Hepatocyte (in vitro differentiated cells): ENCODE measurements at places on chromosomes 1 and 21.

DNA sequence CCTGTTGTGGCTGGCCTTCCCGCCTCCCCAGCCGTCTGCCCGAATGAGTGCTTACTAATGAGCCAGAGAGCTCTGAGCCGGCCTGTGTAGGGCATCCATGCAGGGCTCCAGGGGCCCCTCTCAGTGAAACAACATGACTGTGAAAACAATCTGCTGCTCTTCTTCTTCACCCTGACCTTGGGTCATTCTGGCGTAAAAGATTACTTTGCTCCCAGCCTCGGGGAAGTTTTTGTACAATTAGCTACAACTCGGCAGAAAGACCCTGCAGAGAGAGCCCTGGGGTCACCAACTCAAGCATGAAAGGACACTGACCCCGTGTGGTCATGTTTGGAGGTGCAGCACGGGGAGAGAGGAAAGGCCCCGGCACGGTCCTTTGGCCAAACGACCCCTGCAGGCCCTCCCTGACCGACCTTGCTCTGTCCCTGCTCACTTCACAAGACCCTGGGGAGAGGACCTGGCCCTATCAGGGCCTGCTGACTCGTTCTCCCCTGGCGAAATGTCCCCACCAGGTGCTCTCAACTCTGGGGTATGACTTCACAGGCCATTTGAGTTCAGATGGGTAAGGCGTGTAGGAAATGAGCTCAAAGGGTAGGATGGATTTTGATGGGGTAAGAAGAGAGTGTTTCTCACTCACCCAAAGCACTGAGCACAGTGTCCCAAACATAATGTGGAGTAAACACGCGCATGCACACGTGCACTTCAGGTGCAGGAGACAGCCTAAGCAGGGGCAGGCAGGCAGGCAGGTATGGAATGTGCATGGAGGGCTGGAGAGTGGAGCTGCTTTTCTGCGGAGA is 22.9 kb upstream of the FAM20B start:
- H3K36me3 ChIP-seq = no peaks in the 10 kb centered on the region
- DNase-seq = peak; percentile 85
- H3K4me3 ChIP-seq = no peak overlapping the region

DNA sequence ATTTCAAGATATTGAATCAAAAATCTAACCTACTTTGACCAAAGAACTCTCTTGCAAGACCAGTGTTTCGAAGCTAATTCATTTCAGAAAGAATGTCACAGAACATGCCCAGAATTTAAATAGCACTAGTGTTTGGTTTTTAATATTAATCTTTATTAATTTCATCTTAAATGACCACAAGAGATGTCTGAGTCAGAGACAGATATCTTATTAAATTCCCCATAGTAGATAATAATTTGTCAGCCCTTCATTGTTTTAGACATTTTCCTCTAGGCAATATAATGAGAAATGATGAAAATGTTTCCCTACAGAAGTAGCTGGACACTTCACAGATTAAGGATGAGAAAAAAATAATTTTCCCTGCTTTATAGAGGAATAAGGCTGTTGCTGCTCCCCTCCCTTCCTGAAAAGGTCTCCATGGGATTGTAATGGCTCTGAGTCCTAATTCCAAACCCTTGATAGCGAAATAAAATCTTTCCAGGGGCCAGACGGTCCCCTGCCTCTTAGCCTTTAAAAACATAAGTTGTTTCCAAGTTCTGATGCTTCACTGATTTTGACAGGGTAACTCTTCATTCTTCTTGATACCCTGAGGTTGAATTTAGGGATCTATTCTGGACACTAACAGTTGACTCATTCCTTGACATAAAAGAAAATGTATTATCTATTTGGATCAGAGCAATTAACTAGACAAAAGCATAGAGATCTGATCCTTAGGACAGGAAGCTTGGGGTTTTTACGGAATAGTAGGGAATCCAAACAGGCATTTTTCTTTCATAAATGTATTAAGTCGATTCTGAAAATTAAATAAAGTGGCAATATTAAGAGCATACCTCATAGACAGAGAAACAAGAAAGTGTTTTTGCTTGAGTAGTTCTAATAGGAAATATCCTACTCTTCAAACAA is 820.8 kb downstream of the BRINP3 start:
- DNase-seq = no peak
- H3K4me1 ChIP-seq = no peaks in the 10 kb centered on the region
- H3K27ac ChIP-seq = no peak overlapping the region
- no peaks in the 10 kb centered on the region for H3K27me3 ChIP-seq

DNA sequence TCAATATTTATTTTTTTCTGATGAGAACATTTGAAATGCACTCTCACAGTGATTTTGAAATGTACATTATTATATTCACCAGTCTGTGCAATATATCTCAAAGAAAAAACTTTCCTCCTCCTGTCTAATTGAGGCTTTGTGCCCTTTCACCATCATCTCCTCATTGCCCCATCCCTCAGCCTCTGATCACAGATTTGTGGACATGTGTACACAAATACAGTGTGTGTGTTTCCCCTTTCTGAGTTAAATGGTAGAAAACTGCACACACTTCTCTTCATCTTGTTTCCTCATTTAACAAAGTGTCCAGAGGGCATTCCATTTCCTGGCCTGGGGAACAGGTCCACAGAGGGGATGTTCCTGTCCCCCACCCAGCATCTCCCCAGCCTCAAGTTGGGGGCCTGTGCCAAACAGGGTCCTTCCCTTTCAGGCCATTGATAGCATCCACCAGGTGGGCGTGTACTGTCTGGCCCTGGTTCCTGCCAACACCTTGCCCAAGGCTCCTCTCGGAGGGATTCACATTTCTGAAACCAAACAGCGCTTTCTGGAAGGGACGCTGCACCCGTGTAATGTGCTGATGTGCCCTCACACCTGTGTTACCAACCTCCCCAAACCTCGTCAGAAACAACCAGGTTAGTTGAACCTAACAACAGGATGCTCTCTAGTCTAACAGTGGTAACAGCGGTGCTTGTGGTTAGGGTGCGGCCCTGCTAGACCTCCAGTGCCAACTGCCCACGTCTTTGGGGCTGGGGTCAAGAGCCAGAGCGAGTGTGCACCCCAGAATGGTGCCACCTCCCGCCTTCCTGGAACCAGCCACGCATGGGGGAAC is 54.6 kb downstream of the S100B start:
- H3K4me3 ChIP-seq = no peak overlapping the region
- no peak overlapping the region for H3K27ac ChIP-seq
- no peaks in the 10 kb centered on the region for H3K4me1 ChIP-seq
- no peak for DNase-seq
- no peaks in the 10 kb centered on the region for H3K36me3 ChIP-seq

- peak overlapping the region; percentile 2 for H3K27ac ChIP-seq
These were observed 51.1 kb downstream of the SIM2 start for GRCh38 chr21:36749935-36750575.

DNA sequence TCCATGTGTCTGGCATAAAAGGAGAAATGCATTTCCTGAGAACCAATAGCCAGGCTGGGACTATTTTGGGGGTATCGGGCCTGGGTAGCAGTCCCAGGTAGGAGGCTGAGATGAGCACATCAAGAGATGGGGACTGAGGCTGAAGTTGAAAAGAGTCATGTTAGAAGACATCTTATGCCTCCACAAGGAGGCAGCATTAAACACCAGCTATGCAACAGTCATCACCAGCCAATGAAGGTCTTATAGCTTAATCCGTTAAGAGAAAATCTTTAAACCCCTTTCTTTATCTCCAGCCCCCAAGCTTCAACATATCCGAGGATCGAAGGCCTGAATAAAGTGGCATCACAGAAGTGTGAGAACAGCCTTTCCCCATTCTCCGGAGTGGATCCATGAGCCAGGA is 640.7 kb upstream of the PTBP2 start:
- DNase-seq = peak; percentile 9
- no peaks in the 10 kb centered on the region for H3K36me3 ChIP-seq
- H3K27me3 ChIP-seq = no peaks in the 10 kb centered on the region
- H3K4me1 ChIP-seq = no peaks in the 10 kb centered on the region

GRCh38 chr1:39395357-39395831 is 96.0 kb upstream of the BMP8A start:
- H3K4me3 ChIP-seq = no peak overlapping the region
- peaks cover 44% of the 10 kb centered on the region for H3K4me1 ChIP-seq
- peak; percentile 27 for DNase-seq
- no peaks in the 10 kb centered on the region for H3K36me3 ChIP-seq
- no peaks in the 10 kb centered on the region for H3K27me3 ChIP-seq

- no peaks in the 10 kb centered on the region for H3K4me1 ChIP-seq
- no peaks in the 10 kb centered on the region for H3K36me3 ChIP-seq
These were observed 167.2 kb downstream of the FMN2 start for GRCh38 chr1:240258910-240259309.

GRCh38 chr1:239601108-239601507 is 214.7 kb downstream of the CHRM3 start:
- no peaks in the 10 kb centered on the region for H3K27me3 ChIP-seq
- no peak for DNase-seq
- H3K36me3 ChIP-seq = no peaks in the 10 kb centered on the region
- H3K4me3 ChIP-seq = no peak overlapping the region
- H3K4me1 ChIP-seq = no peaks in the 10 kb centered on the region
- no peak overlapping the region for H3K27ac ChIP-seq

- no peaks in the 10 kb centered on the region for H3K4me1 ChIP-seq
- H3K36me3 ChIP-seq = no peaks in the 10 kb centered on the region
- no peak for DNase-seq
- H3K27me3 ChIP-seq = no peaks in the 10 kb centered on the region
- no peak overlapping the region for H3K27ac ChIP-seq
These were observed 23.2 kb downstream of the HAO2 start for GRCh38 chr1:119391749-119392148.

DNA sequence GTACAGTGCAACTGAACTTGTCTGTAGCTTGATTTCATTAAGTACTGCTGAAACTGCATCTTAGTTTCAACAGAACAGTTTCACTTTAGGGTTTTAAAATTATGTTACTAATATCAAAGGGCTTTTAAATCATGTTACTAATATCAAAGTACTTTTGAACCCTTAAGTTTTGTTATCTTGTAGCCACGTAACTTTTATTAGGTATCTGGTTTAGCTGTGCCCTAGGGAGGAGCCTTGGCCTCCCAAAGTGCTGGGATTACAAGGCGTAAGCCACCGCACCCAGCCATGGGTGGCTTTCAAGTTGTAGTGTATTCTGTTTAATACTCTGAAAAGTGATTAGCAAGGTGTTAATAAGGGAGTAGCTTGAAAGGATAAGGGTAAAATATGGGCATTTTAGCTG is 2.0 kb downstream of the KDM4A start:
- H3K4me3 ChIP-seq = peak overlapping the region; percentile 59
- H3K27ac ChIP-seq = peak overlapping the region; percentile 24
- H3K36me3 ChIP-seq = no peaks in the 10 kb centered on the region

- no peaks in the 10 kb centered on the region for H3K27me3 ChIP-seq
- no peak overlapping the region for H3K4me3 ChIP-seq
- H3K27ac ChIP-seq = no peak overlapping the region
- no peaks in the 10 kb centered on the region for H3K36me3 ChIP-seq
These were observed 416.3 kb downstream of the GPATCH2 start for GRCh38 chr1:217214551-217214950.

GRCh38 chr1:97869441-97869840 is 51.4 kb downstream of the DPYD start:
- H3K4me1 ChIP-seq = no peaks in the 10 kb centered on the region
- no peak for DNase-seq
- no peak overlapping the region for H3K4me3 ChIP-seq
- no peak overlapping the region for H3K27ac ChIP-seq

DNA sequence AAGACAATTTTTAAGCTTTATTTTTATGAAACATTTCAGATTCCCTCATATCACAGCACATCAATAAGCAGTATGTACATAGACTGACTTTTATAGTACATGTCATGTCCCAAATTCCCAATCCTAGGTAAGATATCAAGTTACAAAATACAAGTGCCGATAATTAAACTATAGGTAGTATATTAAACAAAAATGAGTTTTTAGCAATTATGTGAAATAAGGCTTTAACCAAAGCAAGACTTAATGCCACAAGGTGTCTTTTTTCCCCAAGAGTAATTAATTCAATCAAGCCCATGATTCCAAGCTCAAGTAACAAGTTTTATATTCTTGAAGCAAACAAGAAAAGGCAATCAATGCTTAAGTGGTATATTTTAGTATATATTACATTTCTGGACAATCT is 4.9 kb downstream of the EXOC8 start:
- H3K4me3 ChIP-seq = peak overlapping the region; percentile 6
- H3K27me3 ChIP-seq = no peaks in the 10 kb centered on the region
- no peaks in the 10 kb centered on the region for H3K36me3 ChIP-seq
- no peak for DNase-seq
